Activated CD8-positive, alpha-beta memory T cell treated with anti-CD3 and anti-CD28 coated beads, Interleukin-2, amount 50 U/mL, for 4 hours (primary cell): ENCODE measurements at places on chromosomes 5 and 9.

GRCh38 chr5:6399980-6400910, 21.9 kb upstream of the MED10 start:
- DNase-seq, result no peak

GRCh38 chr9:70421272-70422180, 7.1 kb upstream of the KLF9 start:
- peak; percentile 64 for DNase-seq

DNA sequence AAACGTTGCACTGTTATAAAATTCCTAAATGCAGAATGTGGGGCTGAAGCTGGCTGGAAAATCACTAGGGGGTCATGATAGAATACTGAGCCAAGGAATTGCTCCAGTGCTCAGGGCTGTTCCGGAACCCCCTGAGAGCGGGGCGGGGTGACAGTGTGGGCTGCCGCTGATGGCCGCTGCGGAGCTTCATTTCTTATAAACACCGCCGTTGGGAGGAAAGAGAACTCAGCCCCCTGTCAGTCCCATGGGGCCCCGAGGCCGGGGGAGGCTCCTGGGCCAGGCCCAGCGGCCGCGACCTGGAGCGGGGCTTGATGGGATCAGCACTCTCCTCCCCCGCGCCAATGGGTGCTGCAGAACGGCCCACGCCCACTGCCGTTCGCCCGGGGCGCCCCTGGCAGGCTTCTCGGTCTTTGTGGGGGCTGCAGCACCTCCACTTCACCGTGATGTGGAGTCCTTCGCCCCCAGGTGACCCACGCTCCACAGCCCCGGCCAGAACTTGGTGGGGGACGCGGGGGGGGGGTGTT, 5.2 kb upstream of the IRF1 start:
- DNase-seq, result peak; percentile 72

GRCh38 chr9:136629879-136630661, 32.6 kb upstream of the EGFL7 start:
- peak; percentile 59 for DNase-seq

GRCh38 chr5:31366941-31367340, 165.0 kb downstream of the DROSHA start:
- DNase-seq, result no peak

GRCh38 chr5:75847561-75848021, 130.4 kb upstream of the POC5 start:
- DNase-seq, result no peak

GRCh38 chr5:123448017-123448617, 24.9 kb upstream of the CEP120 start:
- DNase-seq, result no peak

DNA sequence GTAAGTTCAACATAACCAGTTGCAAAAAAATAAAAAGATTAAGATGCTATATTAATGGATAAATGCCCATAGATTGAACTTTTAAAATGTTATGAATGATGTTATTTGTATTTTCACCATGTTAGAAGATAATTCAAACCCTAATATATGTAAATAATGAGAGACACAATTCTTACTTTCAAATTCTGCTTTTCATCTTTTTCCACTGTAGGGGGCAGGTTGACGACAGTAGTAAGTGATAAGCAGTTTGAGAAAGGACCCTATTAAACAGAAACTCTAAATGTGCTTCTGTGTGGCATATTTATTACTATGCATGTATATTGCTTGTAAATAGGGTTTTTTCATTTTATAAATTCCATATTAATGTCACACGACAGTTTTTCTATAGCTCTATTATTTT, 591.1 kb downstream of the SEMA5A start:
- no peak for DNase-seq

- DNase-seq, result no peak
Observed at GRCh38 chr9:14517154-14517906, 175.9 kb downstream of the ZDHHC21 start.

- DNase-seq, result no peak
Observed at GRCh38 chr9:73782166-73782565, 630.5 kb downstream of the ANXA1 start.

DNA sequence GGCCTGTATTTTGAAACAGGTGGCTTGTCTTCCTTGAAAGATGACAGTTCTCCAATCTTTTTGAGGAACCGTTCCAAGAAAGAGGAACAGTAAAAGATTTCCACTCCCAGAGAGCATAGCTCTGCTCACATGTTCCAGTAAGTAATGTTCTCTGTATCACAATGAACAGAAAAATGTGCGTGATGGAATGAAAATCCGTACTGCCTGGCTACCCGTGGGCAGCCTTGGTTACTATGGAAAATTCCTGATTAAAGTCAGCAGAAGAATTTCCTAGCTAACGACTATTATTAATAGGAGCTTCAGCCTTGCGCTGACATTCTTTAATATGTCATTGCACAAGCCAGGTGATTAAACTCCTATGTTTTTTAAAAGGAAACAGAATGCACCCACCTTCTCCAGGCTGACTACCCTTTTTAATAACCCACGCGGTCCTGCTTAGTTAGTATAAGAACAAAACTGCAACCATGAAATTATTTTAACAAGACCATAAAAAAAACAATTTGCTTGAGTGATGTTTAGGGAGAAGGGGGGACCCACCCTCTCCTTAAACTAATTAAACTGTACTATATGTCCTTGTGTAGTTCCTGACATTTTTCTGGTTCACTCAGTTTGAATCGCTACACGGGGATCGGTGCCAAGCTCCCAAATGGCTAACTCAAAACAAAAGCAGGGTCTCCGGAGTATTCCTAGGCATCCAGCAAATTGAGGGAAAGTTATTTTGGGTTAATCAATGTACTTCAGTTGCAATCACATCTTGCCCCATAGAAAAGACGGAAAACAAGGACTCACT, 54.8 kb upstream of the CPEB4 start:
- DNase-seq, result no peak

GRCh38 chr9:89536145-89536574, 38.2 kb upstream of the SEMA4D start:
- no peak for DNase-seq

DNA sequence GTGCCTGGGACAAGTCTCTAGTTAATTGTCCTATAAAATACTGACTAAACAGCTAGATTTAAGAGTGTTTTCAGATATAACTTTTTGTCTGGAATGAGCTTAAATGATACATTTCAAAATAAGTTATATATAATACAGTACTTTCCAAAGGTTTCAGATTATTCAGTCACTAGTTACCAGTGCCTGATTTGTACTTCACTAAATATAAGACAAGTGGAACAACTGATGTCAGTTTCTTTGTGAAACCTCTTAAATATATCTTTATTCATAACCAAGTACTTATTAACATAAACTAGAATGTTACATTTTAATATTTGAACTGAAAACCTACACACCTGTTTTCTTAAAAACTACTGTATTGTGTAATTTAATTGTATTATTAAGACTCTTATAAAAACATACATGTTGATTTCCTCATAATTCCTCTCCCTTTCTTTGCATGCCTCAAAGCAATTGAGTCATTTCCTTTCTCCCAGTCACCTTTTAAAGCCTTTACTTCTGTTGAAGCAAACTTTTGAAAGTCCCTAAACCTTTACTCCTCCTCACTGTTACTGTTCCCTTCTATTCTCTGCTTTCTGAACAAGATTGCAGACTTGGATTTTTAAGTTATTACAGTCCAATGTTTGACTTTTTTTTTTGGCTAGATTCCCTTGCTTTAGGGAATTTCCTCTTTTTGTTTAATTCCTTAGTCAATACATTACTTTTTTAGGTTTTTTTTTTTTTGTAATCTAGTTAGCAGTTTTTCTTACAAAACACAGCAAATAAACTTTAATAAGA, 8.7 kb upstream of the SEMA6A start:
- DNase-seq, result no peak

DNA sequence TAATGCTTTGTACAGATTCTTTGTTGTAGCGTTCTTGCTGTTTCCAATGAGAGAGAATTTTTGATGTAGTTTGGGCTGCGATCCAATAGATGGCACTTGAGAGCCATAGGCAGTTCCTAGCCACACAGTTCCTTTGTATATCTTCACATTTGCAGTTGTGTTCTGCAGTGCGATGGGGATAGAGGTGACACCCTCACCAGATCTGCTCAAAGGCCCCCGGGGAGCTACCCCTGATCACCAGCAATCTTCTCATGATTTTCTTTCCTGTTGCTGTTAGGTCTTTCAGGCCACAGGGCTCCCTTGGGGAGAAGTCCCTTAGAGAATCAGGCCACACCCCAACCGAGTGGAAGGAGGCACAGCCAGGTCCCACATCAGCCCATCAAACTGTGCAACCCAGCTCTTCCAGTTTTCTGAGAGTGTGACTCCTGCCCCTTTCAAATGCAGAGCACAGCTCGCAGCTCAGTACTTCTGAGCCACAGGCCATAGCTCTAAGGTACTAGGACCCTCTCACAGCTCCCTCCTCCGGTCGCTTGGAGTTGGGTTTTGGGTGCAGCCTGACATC, 353.7 kb downstream of the SLCO4C1 start:
- DNase-seq, result no peak

DNA sequence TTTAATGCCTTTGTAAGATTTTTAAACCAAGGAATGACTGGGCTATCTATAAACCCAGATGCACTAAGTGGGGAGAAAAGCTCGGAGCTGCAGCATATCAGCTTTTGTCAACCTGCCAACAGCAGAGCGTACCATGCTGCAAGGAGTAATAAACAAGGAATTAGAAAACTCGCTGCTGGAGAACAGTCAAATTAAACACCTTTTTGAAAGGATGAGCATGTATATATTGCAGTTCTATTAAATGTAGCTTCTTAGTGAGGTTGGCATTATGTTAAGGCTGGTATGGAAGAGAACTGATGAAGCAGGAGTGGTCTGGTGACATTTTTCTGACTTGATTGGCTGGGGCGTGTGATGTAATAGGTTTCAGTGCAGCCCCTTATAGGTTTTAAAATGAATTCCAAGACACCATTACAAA, 74.7 kb downstream of the PIK3R1 start:
- no peak for DNase-seq

GRCh38 chr9:100346836-100347235, 5.9 kb downstream of the TEX10 start:
- no peak for DNase-seq
